ENCODE measurements at places on chromosomes 11 and 22. TPM values are rescaled to one million over a fixed set of nuclear protein-coding genes. Genes with fewer than 3 reads are reported as not detected.
A peak's percentile ranks its signal among the peaks of the same experiment; 100 is the strongest.

- no peaks in the 10 kb centered on the region for H3K27me3 ChIP-seq
- H3K4me1 ChIP-seq: peaks cover 28% of the 10 kb centered on the region
- no peak for DNase-seq
- no peak overlapping the region for H3K4me3 ChIP-seq
- H3K36me3 ChIP-seq: peaks cover 5% of the 10 kb centered on the region
- H3K27ac ChIP-seq: no peak overlapping the region
Observed at GRCh38 chr22:29840498-29840897, 2.4 kb upstream of the ASCC2 start.

DNA sequence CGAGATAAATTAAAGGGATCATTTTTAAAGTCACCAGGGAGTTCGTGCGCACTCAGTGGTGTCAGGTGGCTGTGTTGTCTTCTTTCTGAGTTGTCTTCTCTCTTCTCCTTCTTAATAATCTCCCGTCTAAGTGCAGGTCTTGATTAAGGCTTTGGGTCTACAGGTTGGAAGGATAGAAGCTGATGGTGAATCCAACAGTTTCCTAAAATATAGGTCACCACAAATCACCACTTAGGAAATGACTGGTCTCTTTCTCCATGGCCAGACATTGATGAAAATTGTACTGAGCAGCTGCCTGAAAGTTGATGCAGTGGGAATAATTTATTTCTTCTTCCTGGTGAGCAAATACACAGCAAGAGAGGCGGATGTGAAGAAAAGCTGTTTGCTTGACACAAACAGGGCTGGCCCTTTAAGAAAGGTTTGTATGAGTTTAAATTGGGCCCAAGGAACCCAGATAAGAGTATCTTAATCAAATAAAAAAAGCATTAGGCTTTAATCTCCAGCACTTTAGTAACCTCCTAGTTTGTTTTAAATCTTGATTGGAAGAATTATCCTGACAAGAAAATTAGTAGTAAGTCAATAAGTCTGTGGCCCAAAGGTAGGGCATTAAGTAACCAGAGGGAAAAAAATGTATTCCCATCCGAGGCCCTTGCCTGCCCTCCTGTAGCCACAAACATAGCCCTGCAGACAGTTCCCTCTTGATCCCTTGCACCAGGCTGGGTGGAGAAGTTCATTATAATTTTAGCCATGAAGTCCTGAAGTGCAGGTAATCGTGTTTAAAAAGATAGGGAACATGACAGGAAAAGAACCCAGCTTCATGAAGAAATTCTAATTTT lies 245.8 kb downstream of the KIRREL3 start:
- H3K36me3 ChIP-seq: no peaks in the 10 kb centered on the region
- no peak overlapping the region for H3K27ac ChIP-seq
- H3K4me1 ChIP-seq: no peaks in the 10 kb centered on the region
- DNase-seq: no peak
- H3K27me3 ChIP-seq: peaks cover 3% of the 10 kb centered on the region
- H3K4me3 ChIP-seq: no peak overlapping the region

The VPREB3 gene
- not detected for total RNA-seq

DNA sequence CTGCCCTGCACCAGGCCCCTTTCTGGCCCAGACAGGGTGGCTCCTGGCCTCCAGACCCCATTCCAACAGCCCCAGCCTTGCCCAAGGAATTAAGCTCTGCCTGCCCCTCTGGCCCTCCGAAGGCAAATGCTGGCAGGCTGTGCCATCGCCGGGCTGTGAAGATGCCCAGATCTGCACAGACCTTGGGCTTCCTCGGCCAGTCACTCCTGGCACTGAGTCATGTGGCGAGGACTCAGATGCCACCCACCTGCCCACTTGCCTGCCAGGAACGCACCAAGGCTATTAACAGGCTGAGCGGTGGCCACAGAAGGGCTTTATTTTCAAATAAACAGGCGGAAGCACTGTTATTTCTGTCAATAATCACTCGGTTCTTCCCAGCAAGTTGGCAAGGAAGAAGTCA lies 50.3 kb upstream of the TTLL12 start:
- no peaks in the 10 kb centered on the region for H3K36me3 ChIP-seq
- DNase-seq: no peak
- no peaks in the 10 kb centered on the region for H3K27me3 ChIP-seq
- H3K27ac ChIP-seq: no peak overlapping the region

- no peak overlapping the region for H3K27ac ChIP-seq
- H3K36me3 ChIP-seq: no peaks in the 10 kb centered on the region
- DNase-seq: no peak
Observed at GRCh38 chr22:43257549-43257948, 70.6 kb upstream of the TTLL12 start.

- peak overlapping the region; percentile 22 for H3K27ac ChIP-seq
- H3K36me3 ChIP-seq: no peaks in the 10 kb centered on the region
- peaks cover 23% of the 10 kb centered on the region for H3K4me1 ChIP-seq
- H3K4me3 ChIP-seq: no peak overlapping the region
Observed at GRCh38 chr11:19723572-19724342, 11.1 kb downstream of the NAV2 start.

The HPS5 gene
- total RNA-seq: 15.9 TPM

The KCNE3 gene
- not detected for total RNA-seq

DNA sequence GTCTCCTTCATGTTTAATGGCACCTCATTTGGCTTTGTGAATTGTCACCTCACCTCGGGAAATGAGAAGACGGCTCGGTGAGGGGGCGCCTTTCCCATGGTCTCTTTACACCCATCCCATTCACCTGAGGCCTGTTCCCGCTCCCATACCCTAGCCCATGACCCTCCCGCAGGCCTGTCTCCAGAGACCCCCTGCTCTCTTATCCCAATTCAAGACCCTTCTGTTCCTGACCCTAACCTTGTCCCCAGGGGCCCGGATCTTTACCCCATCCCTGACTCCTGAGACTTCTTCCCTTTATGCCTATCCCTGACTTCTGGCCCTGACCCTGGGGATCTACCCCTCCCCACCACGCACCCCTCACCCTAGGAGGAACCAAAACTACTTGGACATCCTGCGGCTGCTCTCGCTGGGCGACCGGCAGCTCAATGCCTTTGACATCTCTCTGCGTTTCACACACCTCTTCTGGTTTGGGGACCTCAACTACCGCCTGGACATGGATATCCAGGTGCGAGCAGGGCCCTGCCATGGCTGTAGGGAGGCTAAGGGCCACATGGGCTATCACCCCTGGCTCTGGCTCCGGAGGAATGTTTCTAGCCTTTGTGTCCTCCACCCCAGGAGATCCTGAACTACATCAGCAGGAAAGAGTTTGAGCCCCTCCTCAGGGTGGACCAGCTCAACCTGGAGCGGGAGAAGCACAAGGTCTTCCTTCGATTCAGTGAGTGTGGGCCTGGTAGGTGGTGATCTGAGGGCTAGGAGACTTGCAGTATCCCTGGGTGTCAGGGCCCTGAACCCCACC lies 7.9 kb downstream of the INPPL1 start:
- H3K27ac ChIP-seq: no peak overlapping the region
- H3K27me3 ChIP-seq: no peaks in the 10 kb centered on the region
- no peak for DNase-seq
- no peak overlapping the region for H3K4me3 ChIP-seq

DNA sequence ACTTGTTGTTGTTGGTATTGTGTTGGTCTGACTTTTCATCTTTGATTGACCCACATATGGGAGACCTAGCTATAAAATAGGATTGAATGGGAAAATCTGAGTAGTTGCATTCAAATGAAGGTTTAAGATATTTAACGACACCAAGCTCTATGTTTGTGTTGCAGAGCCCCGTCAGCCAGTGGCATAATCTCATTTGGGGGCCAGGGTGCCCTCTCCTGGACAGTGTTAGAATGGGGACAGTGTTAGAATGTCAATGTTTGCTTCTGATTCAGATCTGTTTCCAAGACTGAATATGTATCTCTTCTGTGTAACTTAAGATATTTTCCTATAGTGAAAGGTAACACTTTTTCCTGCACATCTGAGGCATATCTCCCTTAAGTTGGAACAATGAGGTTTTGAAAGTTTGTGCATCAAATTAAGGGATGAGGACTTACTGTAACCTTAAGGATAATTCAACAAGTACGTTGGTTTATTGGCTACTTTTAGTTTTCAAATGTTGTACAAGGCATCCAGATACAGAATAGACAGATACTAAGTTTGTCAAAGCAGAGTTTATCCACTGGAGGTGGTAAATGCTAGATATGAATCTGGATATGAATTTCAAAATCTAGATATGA lies 5.3 kb upstream of the OR52M1 start:
- peak; percentile 30 for DNase-seq
- H3K4me3 ChIP-seq: no peak overlapping the region
- no peaks in the 10 kb centered on the region for H3K36me3 ChIP-seq
- H3K27me3 ChIP-seq: peaks cover 5% of the 10 kb centered on the region

GRCh38 chr11:111878385-111878848 lies 548 bp downstream of the FDXACB1 start:
- H3K4me1 ChIP-seq: peaks cover 8% of the 10 kb centered on the region
- peaks cover 5% of the 10 kb centered on the region for H3K36me3 ChIP-seq
- no peaks in the 10 kb centered on the region for H3K27me3 ChIP-seq

DNA sequence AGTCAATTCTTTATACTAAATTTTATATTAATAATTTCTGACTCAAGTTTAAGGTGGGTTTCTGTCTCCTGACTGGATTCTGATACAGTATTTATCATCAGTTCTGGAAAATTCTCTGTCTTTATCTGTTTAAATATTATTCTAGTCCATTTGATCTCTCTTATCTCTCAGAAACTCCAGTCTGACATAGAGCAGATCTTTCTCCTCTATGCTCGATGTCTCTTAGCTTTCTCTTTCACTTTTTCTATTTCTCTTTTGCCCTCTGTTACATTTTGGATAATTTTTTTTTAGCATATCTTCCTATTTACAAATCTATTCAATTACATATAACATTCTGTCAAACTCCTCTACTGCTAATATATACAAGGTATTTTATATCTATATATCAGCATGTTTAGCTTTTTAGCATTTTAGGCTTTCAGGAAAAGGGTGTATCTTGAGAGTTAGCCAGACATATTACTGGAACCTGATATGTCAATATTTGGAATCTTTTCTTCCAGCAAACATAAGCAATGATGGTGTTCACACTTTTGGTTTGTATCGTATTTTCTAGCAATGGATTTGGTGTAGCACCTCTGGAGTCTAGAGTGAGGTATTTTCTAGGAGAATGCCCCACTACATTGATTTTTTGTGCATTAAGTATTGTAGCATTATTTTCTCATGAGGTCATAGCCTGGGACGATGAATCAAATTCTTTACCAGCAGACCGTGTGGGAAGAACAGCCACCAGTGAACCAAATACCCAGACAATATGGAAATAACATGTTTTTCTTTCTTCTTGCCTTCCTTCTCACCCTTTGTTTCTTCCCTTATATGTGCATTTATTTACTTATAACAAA lies 4.1 kb upstream of the NNMT start:
- H3K27ac ChIP-seq: no peak overlapping the region
- H3K4me3 ChIP-seq: no peak overlapping the region
- no peak for DNase-seq
- H3K27me3 ChIP-seq: peaks cover 20% of the 10 kb centered on the region
- no peaks in the 10 kb centered on the region for H3K4me1 ChIP-seq

DNA sequence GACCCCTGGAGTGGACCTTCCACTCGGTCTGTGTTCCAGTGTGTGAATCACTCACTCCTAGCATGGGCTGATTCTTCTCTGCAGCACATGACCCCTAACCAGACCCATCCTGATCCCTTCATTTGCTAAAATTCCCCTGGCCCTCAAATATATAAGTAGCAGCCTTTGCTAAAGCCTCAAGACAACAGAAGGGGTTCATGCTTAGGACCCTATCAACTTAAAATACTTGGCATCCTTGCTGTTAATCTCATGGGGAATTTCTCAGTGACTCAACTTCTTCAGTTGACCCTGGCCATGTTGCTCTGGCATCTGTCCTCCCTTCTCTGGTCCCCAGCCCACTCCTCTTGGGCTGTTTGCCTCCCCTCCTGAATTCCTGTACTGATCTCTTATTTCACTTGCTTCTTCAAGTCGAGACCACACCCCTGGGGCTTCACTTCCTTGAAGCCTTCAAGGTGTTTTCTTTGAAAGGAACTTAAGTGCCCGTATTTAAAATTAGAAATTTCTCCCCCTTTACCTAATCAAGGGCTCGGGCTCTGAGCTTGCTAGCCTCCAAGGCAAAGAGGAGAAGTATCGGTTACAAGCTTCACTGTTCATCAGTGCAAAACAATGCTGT lies 23.6 kb downstream of the NNMT start:
- peaks cover 7% of the 10 kb centered on the region for H3K27me3 ChIP-seq
- no peak for DNase-seq
- H3K4me1 ChIP-seq: peaks cover 17% of the 10 kb centered on the region
- H3K27ac ChIP-seq: no peak overlapping the region
- no peaks in the 10 kb centered on the region for H3K36me3 ChIP-seq
- H3K4me3 ChIP-seq: no peak overlapping the region

GRCh38 chr11:74135127-74135840 lies 35.5 kb downstream of the C2CD3 start:
- no peak overlapping the region for H3K4me3 ChIP-seq
- no peak overlapping the region for H3K27ac ChIP-seq
- H3K36me3 ChIP-seq: peaks cover 36% of the 10 kb centered on the region
- no peak for DNase-seq
- H3K27me3 ChIP-seq: no peaks in the 10 kb centered on the region

DNA sequence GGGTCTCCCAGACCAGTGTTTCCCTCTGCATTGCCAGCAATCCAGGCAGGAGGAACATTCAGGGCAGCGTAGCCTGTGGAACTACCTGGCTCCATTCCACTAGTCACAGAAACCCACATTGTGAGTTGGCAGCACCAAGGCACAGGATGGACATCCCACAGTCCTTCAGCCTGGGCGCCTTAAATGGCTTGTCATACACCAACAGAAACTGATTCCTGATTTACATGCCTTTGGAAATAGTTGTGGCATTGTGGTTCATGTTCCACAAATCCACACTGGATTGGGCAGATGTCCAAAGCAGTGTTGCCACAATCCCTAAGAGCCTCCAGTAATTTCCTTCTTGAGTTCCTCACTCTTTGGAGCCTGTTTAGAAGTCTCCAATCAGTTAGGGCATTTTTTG lies 225.6 kb downstream of the BLID start:
- no peak overlapping the region for H3K27ac ChIP-seq
- no peak for DNase-seq
- no peaks in the 10 kb centered on the region for H3K36me3 ChIP-seq
- no peaks in the 10 kb centered on the region for H3K4me1 ChIP-seq
- no peaks in the 10 kb centered on the region for H3K27me3 ChIP-seq
- H3K4me3 ChIP-seq: no peak overlapping the region
